Mesothelial cell of epicardium (in vitro differentiated cells): ENCODE measurements at places on chromosomes 3 and 15. TPM values are rescaled to one million over a fixed set of nuclear protein-coding genes. Genes with fewer than 3 reads are reported as not detected.

The ALDH1L1 gene
- 1.0 to 1.6 TPM (median 1.2 TPM) in 3 replicates for total RNA-seq

The DAPK2 gene
- 1.2 to 2.6 TPM (median 2.2 TPM) in 3 replicates for total RNA-seq

The ANKRD34C gene
- total RNA-seq = not detected in 3 replicates

The AGTR1 gene
- 0.13 to 0.34 TPM (median 0.27 TPM) in 3 replicates for total RNA-seq

The AMIGO3 gene
- total RNA-seq = 0.78 to 0.95 TPM in 2 of 3 replicates, not detected in the other

The MUC4 gene
- 0.73 to 1.4 TPM (median 0.96 TPM) in 3 replicates for total RNA-seq

The CLDN16 gene
- total RNA-seq = 0.07 to 0.20 TPM (median 0.11 TPM) in 3 replicates

The ZPLD1 gene
- total RNA-seq = 0.07 TPM in 1 of 3 replicates, not detected in the others

The CLSTN2 gene
- total RNA-seq = 14.4 to 18.2 TPM (median 17.3 TPM) in 3 replicates

The CNTN3 gene
- total RNA-seq = 1.5 to 2.5 TPM (median 1.6 TPM) in 3 replicates

The FGF7 gene
- total RNA-seq = 5.7 to 8.7 TPM (median 7.9 TPM) in 3 replicates

The GHSR gene
- total RNA-seq = not detected in 3 replicates

The DTX3L gene
- 28.1 to 32.5 TPM (median 30.3 TPM) in 3 replicates for total RNA-seq

The ABHD17C gene
- 17.0 to 18.0 TPM (median 17.9 TPM) in 3 replicates for total RNA-seq

The MRAS gene
- total RNA-seq = 37.3 to 40.4 TPM (median 40.1 TPM) in 3 replicates

The SV2B gene
- total RNA-seq = 0.14 to 0.29 TPM (median 0.18 TPM) in 3 replicates
